ENCODE measurements at places on chromosomes 7 and 10.

DNA sequence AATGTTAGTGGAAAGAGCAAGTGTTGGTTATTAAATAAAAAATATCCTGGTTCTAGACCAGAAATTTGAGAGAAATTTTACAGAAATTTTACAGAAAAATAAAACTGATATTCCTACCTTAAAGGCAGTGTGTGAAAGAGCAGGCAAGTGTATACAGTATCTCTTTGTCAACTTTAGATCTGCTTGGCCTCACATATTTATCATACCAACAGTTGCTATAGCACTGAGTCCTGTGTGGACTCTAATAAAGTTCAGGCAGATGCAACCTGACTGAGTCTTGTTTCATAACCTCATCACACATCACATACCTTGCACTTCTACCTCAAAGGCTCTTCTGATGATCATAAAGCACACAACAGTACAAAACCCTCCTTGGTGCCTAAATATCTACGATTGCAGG, 552.4 kb upstream of the PCDH15 start:
- no peak for DNase-seq

- DNase-seq, result no peak
Observed at GRCh38 chr10:132847416-132847777, 61.5 kb upstream of the NKX6-2 start.

DNA sequence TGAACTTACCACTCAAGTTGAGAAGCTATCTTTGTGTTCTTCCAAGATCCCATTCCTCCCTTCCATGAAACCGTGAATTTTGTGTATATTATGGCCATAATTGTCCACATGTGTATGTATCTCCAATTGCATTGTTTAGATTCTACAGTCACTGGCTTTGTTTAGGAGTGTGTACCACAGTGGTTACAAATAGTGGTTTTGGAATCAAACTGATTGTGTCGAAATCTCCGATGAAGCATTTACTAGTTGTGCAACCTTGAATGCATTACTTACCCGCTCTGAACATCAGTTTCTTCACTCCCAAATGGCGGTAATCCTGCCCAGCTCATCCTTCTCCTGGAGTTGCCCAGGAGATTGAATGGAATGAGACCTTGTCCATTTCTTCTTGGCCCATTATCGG, 145.0 kb upstream of the ZNF32 start:
- DNase-seq, result no peak

GRCh38 chr7:83248000-83248399, 85.3 kb upstream of the PCLO start:
- DNase-seq, result no peak

- no peak for DNase-seq
Observed at GRCh38 chr10:112202561-112203241, 19.1 kb upstream of the GPAM start.

- no peak for DNase-seq
Observed at GRCh38 chr7:39890411-39890810, 59.6 kb upstream of the CDK13 start.

DNA sequence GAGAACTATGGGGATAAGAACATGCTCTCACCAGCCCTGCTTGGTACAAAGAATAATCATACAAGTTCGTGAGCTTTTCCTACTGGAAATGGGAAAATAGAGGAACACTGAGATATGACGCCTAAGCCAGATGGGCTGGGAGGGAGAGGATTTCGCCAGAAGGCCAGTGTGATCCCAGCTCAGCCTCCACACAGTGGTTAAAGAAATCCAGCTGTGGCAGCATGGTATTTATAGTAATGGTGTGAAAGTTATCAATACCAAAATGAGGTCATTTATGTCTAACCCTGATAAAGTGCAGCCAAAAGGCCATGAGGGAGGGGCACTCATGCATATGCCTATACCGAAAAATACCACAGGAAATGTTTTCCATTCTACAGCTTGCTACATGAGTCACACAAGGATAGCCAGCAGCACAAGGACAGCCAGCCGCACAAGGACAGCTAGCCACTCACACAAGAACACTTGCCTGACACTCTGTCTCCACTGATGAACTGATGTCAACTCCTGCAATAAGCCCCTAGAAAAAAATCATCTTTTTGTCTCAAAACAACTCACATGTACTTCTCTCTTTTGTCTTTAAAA, 49.4 kb downstream of the FRMPD2 start:
- no peak for DNase-seq

- DNase-seq, result no peak
Observed at GRCh38 chr7:31853380-31853779, 166.4 kb downstream of the PPP1R17 start.

DNA sequence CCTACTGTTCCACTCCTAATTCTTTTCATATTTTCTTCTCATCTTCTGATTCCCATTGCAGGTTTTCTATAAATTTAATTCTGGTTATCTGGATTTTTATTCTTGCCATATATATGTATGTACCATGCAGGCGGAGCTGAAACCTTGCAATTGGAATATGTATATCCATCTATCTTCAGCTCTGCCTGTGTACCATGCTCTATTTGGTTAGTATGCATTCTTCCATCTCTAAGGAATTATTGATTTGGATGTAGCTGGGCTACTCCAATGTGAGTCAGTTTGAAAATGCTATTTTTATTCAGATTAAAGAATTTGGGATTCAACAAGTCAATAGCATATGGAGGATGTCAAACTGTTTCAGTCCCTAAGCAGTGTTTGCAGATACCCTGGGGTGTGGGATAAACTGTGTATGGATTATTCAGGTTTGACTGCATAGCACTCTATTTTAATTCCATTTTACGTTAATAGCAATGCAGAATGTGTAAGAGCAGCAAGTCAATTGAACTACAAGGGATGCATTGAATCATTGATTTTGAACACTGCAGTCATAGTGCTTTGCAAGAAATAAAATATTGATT, 528.1 kb upstream of the FZD8 start:
- DNase-seq, result no peak

- DNase-seq, result no peak
Observed at GRCh38 chr10:78162853-78163252, 129.2 kb downstream of the RPS24 start.

GRCh38 chr10:66833861-66834260, 92.0 kb upstream of the LRRTM3 start:
- DNase-seq, result no peak

DNA sequence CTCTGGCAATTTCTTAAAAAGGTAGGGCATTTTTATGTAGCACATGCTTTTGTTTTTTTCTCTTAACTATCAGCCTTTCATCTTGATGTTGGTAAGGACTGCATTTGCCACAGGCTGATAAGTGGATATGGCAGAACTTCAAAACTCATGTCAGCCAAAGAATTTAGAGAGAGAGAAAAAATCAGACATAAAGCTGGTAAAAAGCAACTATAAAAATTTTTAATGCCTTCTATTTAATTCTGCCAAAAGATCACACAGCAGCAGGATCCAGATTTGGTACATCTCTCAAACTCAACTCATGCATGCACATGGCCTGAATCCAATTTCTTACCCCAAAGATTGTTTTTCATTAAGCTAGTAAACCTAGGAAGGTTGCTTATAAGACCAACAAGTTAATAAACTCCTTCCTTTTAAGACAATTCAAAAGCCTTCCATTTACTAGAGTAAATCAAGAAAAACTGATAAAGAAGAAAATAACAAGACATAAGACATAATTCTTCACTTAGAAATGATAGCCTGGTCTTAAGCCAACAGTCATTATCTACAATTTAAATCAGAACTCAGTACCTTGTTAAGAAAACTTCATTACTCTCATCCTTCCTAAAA, 69.3 kb downstream of the GLI3 start:
- no peak for DNase-seq

DNA sequence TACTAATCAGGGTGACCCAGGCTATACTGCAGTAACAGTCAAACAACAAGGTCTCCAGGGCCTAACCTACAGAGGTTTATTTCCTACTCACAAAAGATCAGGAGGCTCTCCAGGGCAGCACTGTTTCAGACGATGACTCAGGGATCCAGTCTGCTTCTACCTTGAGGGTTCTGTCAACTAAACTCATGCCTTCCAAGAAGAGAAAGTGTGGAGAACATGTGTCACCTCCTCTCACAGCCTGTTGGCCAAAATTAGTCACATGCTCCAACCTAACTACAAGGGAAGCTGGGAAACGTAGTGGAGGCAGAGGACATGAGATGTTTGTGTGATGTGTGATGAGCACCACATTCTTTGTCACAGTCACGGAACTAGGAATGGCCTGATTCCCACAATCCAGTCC, 14.7 kb upstream of the INA start:
- DNase-seq, result no peak

DNA sequence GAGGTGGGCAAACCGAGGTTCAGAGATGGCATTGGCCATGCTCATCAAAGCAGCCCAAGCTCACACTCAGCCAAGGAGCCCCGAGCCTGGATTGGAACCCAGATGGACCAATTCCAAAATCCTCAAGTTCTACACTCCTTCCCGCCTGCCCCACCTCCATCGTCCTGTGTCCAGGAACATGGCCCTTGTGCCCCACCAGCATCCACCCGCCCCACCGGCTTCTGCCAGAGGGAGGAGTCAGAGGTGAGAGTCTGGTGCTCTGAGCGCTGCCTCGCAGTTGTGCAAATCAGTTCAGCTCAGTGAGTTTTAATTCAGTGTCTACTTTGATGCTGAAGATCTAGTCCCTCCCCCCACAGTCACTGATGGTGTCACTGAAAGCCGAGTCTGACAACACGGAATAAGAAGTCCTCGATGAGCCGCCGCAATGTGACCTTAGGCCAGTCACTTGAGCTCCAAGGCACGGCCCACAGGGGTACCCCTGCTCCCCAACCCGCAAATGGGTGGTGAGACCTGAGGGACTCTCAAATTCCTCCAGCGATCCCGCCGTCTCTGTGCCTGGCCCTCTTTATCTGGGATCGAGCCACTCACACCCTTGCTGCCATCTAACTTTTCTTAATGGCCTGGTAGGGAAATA, 26.3 kb downstream of the PRKAG2 start:
- DNase-seq, result no peak

DNA sequence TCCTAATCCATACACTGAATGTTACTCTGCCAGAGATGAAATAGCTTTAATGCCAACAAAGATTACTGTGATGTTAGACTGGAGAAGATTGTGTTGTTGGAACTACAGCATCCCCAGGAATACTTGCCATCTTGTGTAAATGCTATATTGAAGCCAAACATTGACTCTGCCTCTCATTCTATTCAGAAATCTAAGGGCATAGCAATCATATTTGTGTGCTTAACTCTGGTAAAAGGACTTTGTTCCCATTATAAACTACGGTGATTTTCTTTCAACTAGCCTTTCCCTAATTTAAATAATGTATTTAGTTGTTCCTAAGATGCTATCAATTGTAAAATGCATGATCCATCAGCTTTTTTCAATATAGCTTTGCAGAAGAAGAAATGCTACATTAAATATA, 498.4 kb upstream of the LRRN3 start:
- DNase-seq, result no peak

DNA sequence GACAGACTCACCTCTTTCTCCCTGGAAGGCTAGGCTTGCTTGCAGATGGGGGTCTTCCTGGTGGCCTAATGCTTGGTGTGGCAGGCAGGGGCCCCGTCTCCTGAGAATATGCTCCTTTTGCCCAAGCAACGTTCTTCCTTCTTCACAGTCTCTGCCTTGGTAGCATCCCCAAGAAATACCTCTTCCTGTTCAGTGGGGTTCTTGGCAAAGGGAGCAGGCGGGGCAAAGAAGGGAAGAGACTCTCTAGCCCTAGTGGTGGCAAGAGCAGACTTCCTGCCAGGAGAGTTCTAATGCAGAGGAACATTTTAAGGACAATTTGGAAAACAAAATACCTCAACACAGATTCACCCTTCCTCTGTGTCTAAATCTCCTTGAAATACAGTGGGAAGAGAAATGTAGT, at the start of gene CLEC5A:
Gene CLEC5A (minus strand): TSS at position 179 of the 400 bp plus-strand sequence. CDS start 682 bp downstream, outside the sequence.
- DNase-seq, result no peak

DNA sequence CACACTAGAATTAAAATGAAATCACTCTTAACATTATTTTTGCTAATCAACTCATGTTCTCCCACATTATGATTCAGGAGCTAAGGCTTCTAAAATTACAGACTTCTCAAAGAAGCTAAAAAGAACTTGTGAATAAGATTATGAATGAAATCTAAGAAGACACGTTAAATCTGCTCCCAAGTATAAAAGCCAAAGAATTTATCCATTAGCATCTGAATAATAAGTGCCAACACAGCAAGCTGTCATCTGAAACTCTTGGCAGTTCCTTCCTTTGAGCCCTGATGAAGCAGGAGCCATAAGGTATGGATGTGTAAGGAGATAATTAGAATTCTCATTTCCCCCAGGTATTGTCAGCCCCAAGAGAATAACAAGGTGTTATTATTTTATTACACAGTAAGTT, 50.3 kb downstream of the TPK1 start:
- no peak for DNase-seq

DNA sequence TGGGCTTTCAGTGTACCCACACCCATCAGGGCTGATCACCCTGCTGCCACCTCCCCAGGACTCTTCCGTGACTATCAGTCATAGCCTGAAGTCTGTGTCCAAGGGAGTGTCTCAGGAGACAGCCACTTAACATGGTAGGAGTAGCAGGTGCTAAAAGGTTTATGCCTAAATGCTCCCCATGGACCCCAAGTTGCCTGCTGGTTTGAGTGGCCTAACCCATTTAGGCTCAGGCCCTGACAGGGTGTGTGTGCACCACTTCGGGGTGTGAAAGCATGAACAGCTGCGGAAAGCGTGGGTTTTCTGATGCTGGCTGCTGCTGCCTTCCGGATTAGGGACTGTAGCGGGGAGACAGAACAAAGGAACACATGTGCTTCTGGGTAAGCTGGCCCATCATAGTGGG, 93.2 kb upstream of the SAMD8 start:
- no peak for DNase-seq

GRCh38 chr10:78702186-78702585, 366.6 kb upstream of the ZMIZ1 start:
- DNase-seq, result no peak

DNA sequence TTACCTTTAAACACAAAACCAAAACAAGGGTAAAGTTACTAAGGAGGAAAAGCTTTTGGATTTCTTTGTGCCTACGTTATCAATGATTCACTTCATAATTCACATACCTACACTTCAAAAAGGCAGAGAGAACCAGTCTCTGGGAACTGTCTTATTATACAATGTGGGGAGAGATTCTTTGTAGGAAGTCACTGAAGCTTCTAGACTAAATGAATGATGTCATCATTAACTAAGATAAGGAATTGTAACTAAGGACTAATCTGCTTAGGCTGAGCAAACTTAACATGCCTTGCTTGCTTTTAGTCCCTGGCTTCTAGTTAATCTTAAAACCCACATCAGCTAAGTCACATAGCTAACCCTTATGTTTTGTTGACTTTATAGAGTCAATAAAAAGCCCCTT, 771.2 kb downstream of the NXPH1 start:
- no peak for DNase-seq

- DNase-seq, result no peak
Observed at GRCh38 chr7:35556515-35557471, 138.1 kb downstream of the HERPUD2 start.

- DNase-seq, result no peak
Observed at GRCh38 chr10:44361109-44361508, 23.8 kb downstream of the CXCL12 start.

DNA sequence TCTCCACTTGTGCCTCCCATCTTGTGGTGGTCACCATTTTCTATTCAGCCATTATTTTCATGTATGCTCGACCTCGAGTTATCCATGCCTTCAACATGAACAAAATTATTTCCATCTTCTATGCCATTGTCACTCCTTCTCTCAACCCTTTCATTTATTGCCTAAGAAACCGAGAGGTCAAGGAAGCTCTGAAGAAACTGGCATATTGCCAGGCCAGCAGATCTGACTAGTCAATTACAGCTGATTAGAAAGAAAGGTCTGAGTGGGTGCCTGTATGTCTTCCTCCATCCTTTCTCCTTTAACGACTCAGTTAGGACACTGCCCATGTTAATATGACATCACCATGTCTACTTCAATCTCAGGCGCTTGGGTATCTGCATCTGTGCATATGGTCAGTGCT, 4.6 kb downstream of the OR6B1 start:
- no peak for DNase-seq

Measured in omental fat pad (tissue), 4 donors.